ENCODE measurements at places on chromosomes 2 and 18. TPM values are rescaled to one million over a fixed set of nuclear protein-coding genes. Genes with fewer than 3 reads are reported as not detected.
A peak's percentile ranks its signal among the peaks of the same experiment; 100 is the strongest.

- no peaks in the 10 kb centered on the region for H3K4me1 ChIP-seq
- H3K27ac ChIP-seq, result no peak overlapping the region
- H3K36me3 ChIP-seq, result no peaks in the 10 kb centered on the region
- H3K4me3 ChIP-seq, result no peak overlapping the region
These were observed 511.9 kb upstream of the NRP2 start for GRCh38 chr2:205170399-205170798.

COLEC12 gene
- total RNA-seq, result 13.9 TPM

CAMKMT gene
- 2.6 TPM for total RNA-seq

GRCh38 chr18:361941-362310 lies 94.1 kb upstream of the THOC1 start:
- no peak overlapping the region for H3K27ac ChIP-seq
- H3K36me3 ChIP-seq, result no peaks in the 10 kb centered on the region
- no peaks in the 10 kb centered on the region for H3K4me1 ChIP-seq

- DNase-seq, result peak; percentile 28
- no peaks in the 10 kb centered on the region for H3K4me1 ChIP-seq
- no peaks in the 10 kb centered on the region for H3K36me3 ChIP-seq
- H3K27ac ChIP-seq, result no peak overlapping the region
- peaks cover 10% of the 10 kb centered on the region for H3K27me3 ChIP-seq
These were observed 1.3 kb upstream of the ACKR3 start for GRCh38 chr2:236568068-236568921.

CD28 gene
- not detected for total RNA-seq

- H3K4me1 ChIP-seq, result peaks cover 18% of the 10 kb centered on the region
- DNase-seq, result peak; percentile 69
- no peaks in the 10 kb centered on the region for H3K27me3 ChIP-seq
- H3K4me3 ChIP-seq, result no peak overlapping the region
- peak overlapping the region; percentile 82 for H3K27ac ChIP-seq
- H3K36me3 ChIP-seq, result no peaks in the 10 kb centered on the region
These were observed 198.6 kb downstream of the MEMO1 start for GRCh38 chr2:31812051-31812798.

GRCh38 chr18:37343542-37343851 lies 222.1 kb downstream of the CELF4 start:
- no peak overlapping the region for H3K27ac ChIP-seq
- H3K36me3 ChIP-seq, result no peaks in the 10 kb centered on the region
- H3K4me3 ChIP-seq, result no peak overlapping the region
- DNase-seq, result no peak
- H3K4me1 ChIP-seq, result no peaks in the 10 kb centered on the region

MARCO gene
- 30.6 TPM for total RNA-seq

GRCh38 chr2:46989491-46990230 lies 74.1 kb upstream of the MCFD2 start:
- peaks cover 59% of the 10 kb centered on the region for H3K4me1 ChIP-seq
- no peak overlapping the region for H3K4me3 ChIP-seq
- H3K27me3 ChIP-seq, result no peaks in the 10 kb centered on the region
- no peaks in the 10 kb centered on the region for H3K36me3 ChIP-seq
- DNase-seq, result no peak

GRCh38 chr18:37252854-37253393 lies 312.7 kb downstream of the CELF4 start:
- no peak overlapping the region for H3K4me3 ChIP-seq
- DNase-seq, result no peak
- no peaks in the 10 kb centered on the region for H3K4me1 ChIP-seq
- no peak overlapping the region for H3K27ac ChIP-seq

NRP2 gene
- 86.4 TPM for total RNA-seq

DNA sequence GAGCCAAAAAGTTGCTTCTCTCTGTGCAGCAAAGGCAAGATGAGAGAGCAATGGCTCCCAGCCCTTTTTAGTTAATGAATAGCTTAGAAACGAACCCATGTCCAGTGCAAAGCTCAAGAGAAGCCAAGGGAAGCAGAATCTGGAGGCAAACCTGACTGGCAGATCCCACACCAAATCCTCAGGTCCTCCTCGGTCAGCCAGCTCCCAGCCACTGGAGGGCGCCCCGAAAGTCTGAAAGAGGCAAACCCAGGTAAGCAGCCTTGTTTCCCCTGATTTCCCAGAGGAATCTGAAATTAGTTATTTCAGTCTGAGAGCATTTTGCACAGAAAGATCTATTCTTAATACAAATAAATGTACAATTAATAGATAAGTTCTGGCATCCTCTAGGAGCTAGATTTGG lies 71.3 kb upstream of the PID1 start:
- no peak overlapping the region for H3K4me3 ChIP-seq
- H3K27ac ChIP-seq, result no peak overlapping the region
- no peaks in the 10 kb centered on the region for H3K36me3 ChIP-seq
- no peaks in the 10 kb centered on the region for H3K27me3 ChIP-seq
- H3K4me1 ChIP-seq, result no peaks in the 10 kb centered on the region
- DNase-seq, result peak; percentile 74

CRACDL gene
- total RNA-seq, result 0.33 TPM

GRCh38 chr2:179579800-179580199 lies 281.6 kb downstream of the ZNF385B start:
- no peak overlapping the region for H3K27ac ChIP-seq
- H3K4me3 ChIP-seq, result no peak overlapping the region
- no peaks in the 10 kb centered on the region for H3K36me3 ChIP-seq
- no peaks in the 10 kb centered on the region for H3K27me3 ChIP-seq
- no peak for DNase-seq
- no peaks in the 10 kb centered on the region for H3K4me1 ChIP-seq

DNA sequence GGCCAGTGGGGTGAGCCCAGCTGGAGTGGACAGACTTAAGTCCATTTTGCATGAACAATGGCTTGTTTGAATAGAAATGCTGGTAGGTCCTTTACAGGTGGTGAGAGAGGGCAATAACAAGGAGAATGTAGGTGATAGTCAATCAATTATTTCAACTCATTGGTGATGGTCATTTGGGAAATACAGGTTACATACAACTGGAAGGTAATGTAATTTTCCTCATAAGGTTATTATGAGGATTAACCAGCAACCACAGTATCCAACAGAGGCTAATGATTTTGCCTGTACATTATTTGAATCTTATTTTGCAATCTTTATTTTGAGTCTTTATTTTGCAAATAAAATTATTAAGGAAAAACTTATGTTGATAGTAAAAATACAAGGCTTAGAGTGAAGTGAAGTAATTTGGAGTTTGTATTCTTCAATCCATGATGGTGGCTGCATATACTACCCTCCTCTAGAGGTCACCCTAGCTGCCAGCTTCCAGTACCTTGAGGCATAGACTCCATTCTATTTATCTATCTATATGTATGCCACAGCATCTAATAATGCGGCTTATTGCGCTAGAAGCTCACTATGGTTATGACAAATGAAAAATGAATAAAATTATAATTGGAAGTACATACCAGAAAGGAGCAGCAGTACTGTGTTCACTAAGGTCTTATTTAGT lies 20.5 kb upstream of the HNMT start:
- H3K27me3 ChIP-seq, result no peaks in the 10 kb centered on the region
- no peaks in the 10 kb centered on the region for H3K4me1 ChIP-seq
- no peak overlapping the region for H3K4me3 ChIP-seq
- H3K27ac ChIP-seq, result no peak overlapping the region

GALNT13 gene
- 0.65 TPM for total RNA-seq

CDCA7 gene
- total RNA-seq, result 4.4 TPM

All from adrenal gland (tissue), 19 donors.